ENCODE measurements at places on chromosomes 7 and 10.

GRCh38 chr7:131547589-131547988, 8.8 kb downstream of the PODXL start:
- no peak for DNase-seq

DNA sequence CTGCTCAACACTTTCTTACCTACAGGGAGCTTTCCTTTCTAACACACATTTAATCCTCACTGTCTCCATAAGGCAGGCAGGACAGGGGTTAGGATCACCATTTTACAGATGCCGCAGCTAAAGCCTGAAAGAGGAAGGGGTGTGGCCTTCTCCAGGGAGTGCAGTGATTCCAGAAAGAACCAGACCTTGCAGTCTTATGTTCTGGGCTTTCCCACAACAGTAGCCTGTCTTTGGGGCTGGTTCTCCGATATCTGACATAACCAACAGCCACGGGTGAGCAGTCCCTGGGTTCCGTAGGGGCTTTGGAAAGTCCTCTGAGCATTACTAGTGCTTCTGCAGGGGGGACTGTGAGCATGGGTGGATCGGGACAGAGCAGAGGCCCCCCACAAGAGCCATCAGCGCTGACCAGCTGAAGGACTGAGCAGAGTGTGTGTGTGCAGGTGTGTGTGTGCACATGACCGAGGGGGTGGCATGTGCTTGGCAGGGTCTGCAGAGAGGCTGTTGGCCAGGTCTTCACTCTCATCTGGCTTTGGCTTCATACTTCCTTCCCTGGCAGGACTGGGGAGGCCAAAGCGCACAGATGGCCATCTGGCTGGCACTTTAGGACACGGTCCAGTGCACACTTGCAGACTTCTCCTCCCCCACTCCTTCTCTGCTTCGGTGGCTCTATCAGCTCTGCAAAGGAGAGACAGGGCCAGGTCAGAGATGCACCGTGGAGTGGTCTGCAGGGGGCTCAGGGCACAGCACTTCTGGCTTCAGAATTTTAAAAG, 400.3 kb downstream of the RPS24 start:
- no peak for DNase-seq

GRCh38 chr10:37700886-37701780, 156.3 kb downstream of the ZNF248 start:
- DNase-seq, result no peak

GRCh38 chr7:1946773-1947450, 276.8 kb downstream of the ELFN1 start:
- no peak for DNase-seq

GRCh38 chr7:19009936-19010280, 107.5 kb downstream of the TWIST1 start:
- no peak for DNase-seq

DNA sequence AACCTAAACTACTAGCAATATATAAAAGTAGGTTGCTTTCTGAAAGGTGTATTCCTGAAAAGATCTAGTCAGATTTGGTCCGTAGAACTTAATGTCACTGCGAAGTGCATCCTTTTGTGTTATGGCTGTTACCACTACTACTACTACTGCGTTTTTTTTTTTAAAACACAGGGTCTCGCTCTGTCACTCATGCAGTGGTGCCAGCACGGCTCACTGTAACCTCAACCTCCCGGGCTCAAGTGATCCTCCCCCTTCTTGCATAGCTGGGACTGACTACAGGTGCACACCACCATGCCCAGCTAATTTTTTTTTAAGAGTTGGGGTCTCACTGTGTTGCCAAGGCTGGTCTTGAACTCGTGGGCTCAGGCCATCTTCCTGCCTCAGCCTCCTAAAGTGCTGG, 14.5 kb downstream of the WIPI2 start:
- DNase-seq, result no peak

DNA sequence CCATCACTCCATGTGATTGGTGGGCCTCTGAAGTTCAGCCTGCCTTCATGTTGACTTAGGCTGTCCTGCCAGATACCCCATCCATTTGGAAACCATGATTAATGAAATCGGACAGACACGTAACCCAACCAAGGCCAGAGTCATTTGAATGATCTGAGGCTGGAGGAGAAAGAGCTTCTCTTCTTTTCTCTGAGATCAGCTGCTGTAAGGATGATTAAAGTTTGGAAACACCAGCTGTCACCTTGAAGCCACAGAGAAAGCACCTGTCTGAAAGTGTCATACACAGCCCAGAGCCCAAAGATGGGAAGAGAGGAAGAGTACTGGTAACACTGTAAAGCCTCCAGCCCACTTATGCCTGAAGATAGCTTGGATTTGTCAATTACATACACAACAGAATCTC, 22.9 kb downstream of the NEBL start:
- no peak for DNase-seq

- peak; percentile 50 for DNase-seq
Measured at GRCh38 chr7:94701555-94701973, 45.6 kb upstream of the SGCE start.

- no peak for DNase-seq
Measured at GRCh38 chr7:54960517-54960916, 58.3 kb upstream of the EGFR start.

GRCh38 chr10:43203448-43204041, 63.3 kb downstream of the RASGEF1A start:
- no peak for DNase-seq

DNA sequence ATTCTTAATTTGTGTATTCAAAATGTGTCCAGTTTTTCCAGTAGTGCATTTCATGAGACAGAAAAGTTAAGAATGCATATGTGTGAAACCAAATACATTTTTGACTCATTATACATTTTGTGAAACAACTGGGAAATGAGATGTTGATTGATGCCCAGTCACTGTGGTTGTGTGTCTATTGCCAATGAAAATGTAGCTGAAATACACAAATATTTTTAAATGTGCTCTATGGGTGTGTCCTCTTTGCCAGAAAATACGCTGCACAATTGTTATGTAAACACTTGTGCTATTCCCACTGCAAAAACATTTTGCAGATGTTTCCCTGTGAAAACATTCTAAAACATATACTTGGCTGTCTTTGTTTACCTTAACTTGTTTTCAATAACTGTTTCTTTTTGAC, 395.2 kb downstream of the TFEC start:
- DNase-seq, result no peak

GRCh38 chr7:131225619-131226513, 101.8 kb upstream of the MKLN1 start:
- DNase-seq, result no peak

- DNase-seq, result peak; percentile 53
Measured at GRCh38 chr10:92692080-92692671, 2.4 kb downstream of the HHEX start.

DNA sequence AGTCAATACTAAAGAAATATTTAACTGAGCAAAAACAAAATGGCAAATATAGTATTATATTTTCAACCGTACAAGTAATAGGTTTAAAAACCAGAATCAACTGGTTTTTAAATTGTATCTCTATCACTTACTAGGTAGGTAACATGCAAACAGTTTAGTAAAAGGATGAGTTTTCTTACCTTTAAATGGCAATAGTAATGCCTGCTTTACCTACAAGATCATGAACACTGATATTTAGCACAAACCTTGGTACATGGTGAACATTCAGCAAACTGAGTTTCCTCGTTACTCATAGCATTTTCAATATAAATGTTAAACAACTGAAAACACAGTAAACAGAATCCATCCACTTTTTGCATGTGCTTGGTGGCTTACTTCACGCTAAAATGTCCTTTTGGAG, 389.1 kb downstream of the PARD3 start:
- DNase-seq, result no peak

DNA sequence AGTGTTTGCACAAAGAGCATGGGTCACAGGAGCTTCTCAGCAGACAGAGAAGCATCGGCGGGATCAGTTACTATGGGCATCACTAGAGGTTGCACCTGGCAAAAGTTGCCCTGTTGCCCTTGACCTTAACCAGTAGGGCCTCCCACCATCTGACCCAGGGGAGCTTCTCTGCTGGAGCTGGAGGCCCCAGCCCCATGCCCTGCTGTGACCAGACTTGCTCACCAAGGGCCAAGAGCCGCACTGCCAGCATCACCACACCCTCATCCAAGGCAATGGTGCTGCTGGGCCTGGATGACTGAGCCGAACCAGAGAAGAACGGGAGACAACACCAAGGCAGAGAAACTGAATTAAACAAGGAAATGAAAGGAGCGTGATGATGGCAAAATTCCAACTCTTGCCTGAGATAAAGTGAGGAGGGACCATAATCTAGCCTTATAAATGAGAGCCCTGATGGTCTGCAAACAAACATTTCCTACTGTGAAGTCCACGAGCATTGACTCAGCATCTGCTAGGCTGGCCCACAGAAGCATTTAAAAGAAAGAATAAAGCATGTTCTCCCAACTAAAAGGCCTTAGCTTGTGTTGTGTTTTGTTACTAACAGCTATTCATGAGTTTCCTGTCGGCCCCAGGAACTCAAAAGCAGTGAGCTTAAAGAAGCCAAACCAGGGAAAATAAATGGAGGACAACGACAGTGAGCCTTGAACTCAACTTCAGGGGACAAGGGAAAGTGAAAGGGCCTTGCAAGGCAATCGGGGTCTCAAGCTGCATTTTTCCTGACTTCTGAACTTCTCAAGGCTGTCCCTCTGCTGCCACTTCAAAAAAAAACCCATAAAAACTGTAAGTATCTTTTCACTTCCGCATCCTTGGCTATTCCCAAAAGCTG, 60.4 kb downstream of the AFAP1L2 start:
- no peak for DNase-seq

GRCh38 chr10:82411416-82411815, 536.4 kb downstream of the NRG3 start:
- no peak for DNase-seq

- DNase-seq, result no peak
Measured at GRCh38 chr7:680411-681127, 45.9 kb upstream of the DNAAF5 start.

GRCh38 chr7:155986497-155987160, 174.4 kb upstream of the SHH start:
- DNase-seq, result no peak

- DNase-seq, result no peak
Measured at GRCh38 chr7:12729112-12729511, 41.7 kb downstream of the ARL4A start.

DNA sequence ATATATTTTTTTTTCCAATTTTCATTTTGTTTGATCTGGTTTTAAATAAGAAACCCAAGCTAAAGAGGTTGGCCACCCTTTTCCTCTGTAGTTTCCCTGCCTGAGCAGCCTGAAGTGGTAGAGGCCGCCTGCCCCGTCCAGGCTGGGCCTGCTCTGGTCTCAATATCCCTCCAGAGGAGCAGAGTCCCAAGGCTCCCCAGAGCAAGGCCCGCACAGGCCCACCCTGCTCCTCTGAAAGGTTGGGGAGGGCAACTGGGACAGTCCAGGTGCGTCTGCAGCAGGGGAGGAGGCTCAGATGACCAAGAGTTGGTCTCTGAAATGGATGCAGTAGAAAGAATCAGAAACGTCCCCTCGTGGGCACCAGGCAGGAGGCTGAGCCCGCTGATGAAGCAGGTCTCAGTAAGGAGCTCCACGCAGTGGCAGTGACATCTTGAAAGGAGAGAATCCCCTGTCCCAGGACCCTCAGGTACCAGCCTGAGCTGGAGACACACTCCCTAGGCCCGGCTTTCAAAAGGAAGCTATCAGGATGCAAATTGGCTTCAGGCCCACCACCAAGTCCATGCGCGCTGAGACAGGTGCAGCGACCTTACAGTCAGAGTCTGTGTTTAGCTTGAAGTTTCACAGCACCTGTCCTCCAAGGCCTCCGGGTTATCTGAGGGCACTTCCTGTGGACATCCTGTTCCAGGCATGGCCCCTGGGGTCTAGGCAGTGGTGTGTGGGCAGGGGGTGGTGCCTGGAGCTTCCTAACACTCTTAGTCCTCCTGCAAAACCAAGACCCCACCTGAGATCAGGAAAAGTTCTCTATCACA, 37.7 kb downstream of the EN2 start:
- DNase-seq, result no peak

GRCh38 chr7:24824896-24825295, 67.6 kb upstream of the GSDME start:
- no peak for DNase-seq

- no peak for DNase-seq
Measured at GRCh38 chr7:15682111-15682510, 4.4 kb downstream of the MEOX2 start.

GRCh38 chr10:110219884-110220283, 12.5 kb downstream of the MXI1 start:
- DNase-seq, result no peak

DNA sequence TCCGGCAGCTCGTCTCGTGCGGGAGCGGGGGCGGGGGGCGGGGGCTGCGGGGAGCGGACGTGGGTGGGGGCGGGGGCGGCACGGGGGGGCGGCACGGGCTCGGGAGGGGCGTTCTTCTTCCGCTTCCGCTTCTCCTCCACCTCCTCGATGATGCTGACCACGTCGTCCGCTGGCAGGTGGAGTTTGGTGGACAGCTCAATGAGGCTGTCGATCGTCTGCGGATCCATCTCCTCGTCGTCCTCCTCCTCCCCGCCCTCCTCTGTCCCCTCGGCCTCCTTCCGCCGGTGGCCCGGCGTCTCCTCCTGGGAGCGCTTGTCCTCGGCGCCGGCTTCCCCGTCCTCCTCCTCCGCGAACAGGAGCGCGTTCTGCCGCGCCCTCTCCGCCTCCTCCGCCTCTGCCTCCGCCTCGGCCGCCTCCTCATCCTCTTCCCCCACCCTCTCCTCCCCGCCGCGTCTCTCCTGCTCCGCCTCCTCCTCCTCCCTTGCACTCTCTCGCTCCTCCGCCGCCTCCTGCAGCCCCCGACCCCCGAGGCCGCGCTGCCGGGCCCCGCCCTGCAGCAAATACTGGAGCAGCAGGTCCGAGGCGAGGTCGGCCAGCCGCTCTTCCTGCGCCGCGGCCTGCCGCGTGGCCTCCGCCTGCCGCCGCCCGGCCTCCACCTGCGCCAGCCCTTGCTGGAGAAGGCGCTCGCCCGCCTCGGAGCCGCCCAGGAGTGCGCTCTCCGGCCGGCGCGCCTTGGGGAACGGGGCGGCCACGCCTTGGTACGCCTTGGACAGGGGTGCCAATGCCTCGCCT, 1.9 kb downstream of the VGF start:
- DNase-seq, result no peak

GRCh38 chr7:12884033-12884432, 196.6 kb downstream of the ARL4A start:
- DNase-seq, result no peak

GRCh38 chr7:100467638-100468373, 3.7 kb upstream of the SPACDR start:
- no peak for DNase-seq

GRCh38 chr10:126166797-126167196, 221.5 kb downstream of the ADAM12 start:
- no peak for DNase-seq

- DNase-seq, result no peak
Measured at GRCh38 chr10:96700374-96701099, 19.8 kb downstream of the PIK3AP1 start.

DNA sequence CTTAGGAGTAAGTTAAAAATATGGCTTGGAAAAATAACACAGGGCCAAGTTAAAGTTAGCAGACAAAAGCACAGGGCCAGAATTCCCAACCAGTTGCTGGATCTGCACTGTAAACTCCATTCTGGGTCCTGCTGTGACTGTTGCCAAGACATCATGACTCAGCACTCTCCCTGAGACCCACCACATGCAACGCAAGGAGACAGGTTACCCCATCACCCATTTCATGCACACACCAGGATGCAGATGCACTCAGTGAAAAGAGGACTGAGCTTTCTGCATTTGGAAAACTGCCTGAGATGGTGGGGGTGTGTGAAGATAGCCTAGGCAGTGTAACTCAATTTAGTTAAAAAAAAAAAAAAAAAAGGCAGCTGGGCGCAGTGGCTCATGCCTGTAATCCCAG, 97.6 kb upstream of the ZNF438 start:
- no peak for DNase-seq
